ENCODE measurements at places on chromosomes 1 and 21.

DNA sequence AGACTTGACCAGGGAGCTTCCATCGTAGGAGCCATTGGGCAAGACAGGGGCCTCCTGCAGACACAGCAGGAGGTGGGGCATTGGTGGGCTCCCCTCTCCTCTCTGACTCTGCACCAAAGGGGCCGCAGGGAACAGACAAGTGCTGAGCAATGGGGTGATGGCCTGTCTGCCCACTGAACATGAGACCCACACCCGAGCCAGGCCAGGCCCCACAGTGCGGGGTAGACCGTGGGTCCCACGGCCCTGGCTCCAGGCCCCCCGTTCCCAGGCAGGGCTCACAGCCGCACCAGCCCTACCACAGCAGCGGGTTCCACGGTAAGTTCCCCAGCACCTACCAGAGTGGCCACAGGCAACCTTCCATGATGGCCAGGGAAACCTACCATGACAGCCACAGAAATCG lies 45.9 kb downstream of the CHD5 start:
- DNase-seq, result no peak

- DNase-seq, result no peak
Observed at GRCh38 chr1:42319128-42319851, 15.7 kb downstream of the FOXJ3 start.

DNA sequence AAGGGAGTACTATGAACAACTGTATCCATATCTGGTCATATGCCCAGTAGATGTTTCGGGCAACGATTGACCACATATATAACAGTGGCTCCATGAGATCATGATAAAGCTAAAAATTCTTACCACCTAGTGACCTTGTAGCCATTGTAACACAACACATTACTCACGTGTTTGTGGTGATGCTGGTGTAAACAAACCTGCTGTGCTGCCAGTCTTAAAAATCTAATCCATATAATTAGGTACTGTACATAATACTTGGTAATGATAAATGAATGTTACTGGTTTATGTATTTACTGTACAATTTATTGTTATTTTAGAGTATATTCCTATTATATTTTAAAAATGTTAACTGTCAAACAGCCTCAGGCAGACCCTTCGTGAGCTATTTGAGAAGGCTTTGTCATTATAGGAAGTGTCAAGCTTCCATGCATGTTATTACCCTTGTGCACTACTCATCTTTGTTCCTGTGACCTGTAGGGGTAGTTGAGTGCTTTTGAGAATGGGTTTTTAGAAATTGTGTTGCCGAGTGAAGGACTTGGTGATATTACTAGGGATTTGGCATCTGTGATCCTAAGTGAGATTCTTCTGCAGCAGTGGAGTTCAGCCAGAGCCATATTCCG lies 23.6 kb downstream of the DIP2A start:
- no peak for DNase-seq

GRCh38 chr1:8598783-8599182 lies 218.7 kb downstream of the RERE start:
- no peak for DNase-seq

DNA sequence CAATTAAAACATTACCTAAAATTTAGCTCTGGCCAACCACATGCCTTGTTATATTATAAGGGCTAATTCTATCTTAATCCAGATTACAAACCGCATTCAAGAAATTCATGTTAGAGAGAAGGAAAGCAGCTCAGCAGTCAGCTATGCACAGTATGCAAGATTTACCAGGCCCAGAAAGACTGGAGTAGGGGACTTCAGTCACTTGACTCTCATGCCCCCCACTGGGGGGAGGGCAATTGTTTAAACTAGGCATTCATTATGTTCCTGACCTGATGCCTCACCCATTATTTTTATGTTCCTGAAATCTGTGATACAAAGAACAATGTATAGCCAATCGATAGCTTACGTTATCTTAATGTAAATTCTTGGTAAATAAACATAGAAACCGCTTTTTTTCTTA lies 96.9 kb downstream of the ZNF644 start:
- DNase-seq, result no peak

DNA sequence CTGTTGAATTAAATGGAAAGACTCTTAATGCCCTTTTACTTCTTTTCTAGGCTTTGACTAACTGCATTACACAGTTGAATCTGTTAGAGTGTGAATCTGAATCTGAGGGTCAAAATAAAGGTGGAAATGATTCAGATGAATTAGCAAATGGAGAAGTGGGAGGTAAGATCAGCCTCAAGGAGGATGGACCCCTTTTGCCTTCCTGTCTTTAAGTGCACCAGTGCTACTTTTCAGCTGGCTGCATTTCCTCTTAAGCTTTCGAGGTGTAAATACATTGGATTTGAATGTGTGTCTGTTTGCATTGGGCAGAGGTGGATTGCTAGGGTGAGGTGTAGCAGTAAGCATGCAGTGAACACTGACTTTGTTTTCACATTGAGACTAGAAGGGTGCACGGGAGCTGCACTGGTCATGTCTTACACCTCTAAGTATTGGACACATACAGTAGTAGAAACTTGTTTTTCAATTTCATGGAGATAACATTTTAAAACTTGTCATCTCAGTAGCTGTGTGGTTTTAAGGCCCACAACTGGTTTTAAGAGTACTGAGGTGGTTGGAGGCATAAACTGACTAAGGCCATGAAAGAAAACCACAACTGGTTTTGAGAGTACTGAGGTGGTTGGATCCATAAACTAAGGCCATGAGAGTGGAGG lies 35.4 kb downstream of the MIA3 start:
- no peak for DNase-seq

DNA sequence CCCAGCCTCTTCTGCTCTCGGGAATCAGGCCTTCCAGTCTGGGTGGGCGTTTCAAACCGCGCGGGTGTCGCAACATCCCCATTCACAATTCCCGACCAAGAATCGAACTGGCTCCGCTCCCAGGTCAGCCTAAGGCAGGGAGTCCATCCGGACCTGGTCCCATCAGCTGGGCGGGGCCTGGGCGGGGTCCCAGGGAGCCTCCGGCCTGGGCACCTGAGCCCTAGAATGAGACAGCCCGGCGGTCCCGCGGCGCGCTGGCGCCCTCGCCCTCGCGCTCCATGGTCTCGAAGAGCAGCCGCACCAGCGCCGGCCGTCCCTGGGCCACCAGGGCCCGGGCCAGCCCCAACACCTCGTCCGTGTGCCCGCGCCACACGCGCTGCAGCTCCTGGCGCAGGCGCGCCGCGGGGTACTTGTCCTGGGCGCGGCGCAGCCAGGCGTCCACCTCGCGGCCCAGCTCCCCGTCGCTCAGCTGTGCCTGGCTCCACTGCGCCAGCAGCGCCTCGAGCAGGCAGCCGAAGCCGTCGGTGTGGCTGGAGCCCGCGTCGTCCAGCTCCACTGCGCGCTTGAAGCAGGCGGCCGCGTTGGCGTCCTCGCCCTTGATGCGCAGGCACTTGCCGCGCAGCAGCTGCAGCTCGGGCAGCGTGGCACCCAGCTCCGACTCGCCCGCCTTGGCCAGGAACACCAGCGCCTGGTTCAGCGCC lies 16.9 kb upstream of the PARS2 start:
- no peak for DNase-seq

DNA sequence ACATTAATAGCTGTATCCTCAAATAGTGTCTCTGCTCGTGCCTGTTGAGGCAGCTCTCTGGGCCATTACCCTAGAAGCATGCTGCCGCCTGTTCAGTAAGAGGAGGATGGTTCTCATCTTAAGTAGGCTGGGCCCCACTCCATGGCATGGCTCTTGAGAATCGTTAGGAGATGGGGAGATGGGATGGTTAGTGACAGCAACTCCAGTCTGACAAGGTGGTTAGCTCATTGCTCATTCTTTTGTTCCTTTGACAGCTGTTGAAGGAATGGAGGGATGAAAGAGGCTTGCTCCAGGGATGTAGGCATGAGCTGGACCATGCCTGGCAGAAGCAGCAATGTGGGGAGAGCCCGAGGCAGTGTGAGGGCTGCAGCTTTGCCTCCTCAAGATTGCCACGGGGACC lies 68.2 kb downstream of the MAP10 start:
- no peak for DNase-seq

- DNase-seq, result no peak
Observed at GRCh38 chr1:230243583-230244353, 176.7 kb downstream of the GALNT2 start.

GRCh38 chr1:3550511-3551289 lies 60.6 kb downstream of the MEGF6 start:
- DNase-seq, result no peak

GRCh38 chr1:17874710-17875109 lies 119.6 kb downstream of the ACTL8 start:
- DNase-seq, result no peak

GRCh38 chr1:223323491-223324484 lies 40.2 kb downstream of the SUSD4 start:
- no peak for DNase-seq

GRCh38 chr1:9721606-9722377 lies 70.3 kb downstream of the PIK3CD start:
- DNase-seq, result peak; percentile 72

- DNase-seq, result no peak
Observed at GRCh38 chr1:231037585-231038517, 2.2 kb downstream of the FAM89A start.

DNA sequence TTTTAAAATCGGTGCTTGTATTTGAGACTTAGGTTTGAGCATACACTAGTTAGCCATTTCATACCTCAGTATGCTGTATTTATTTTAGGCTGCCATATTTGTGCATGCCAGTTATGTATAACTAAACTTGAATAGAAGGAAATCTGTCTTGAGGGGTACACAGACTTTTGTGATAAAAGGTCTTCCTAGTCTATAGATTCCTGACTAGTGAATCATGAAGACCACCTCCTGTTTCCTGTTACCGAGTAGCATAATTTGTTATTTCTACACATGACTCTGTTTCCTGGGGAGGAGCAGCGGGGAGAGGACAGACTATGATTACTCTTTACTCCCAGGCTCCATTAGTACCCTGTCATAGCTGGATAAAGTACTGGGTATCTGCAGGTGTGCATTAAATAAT lies 316.8 kb upstream of the SNX7 start:
- DNase-seq, result no peak
